ENCODE measurements at places on chromosomes 12 and 14. TPM values are rescaled to one million over a fixed set of nuclear protein-coding genes. Genes with fewer than 3 reads are reported as not detected.

- no peaks in the 10 kb centered on the region for H3K36me3 ChIP-seq
- H3K4me3 ChIP-seq: no peak overlapping the region
- no peaks in the 10 kb centered on the region for H3K27me3 ChIP-seq
- no peaks in the 10 kb centered on the region for H3K4me1 ChIP-seq
- no peak overlapping the region for H3K27ac ChIP-seq
Measured at GRCh38 chr12:81143057-81143456, 65.2 kb downstream of the ACSS3 start.

The PPP1R36 gene
- 0.94 TPM for total RNA-seq

- H3K4me3 ChIP-seq: no peak overlapping the region
- H3K27ac ChIP-seq: no peak overlapping the region
- peak; percentile 49 for DNase-seq
- H3K27me3 ChIP-seq: no peaks in the 10 kb centered on the region
Measured at GRCh38 chr12:62291864-62292760, 31.9 kb downstream of the USP15 start.

- no peaks in the 10 kb centered on the region for H3K4me1 ChIP-seq
- no peak overlapping the region for H3K27ac ChIP-seq
- H3K27me3 ChIP-seq: no peaks in the 10 kb centered on the region
- no peak overlapping the region for H3K4me3 ChIP-seq
Measured at GRCh38 chr12:56600753-56601152, 29.4 kb downstream of the BAZ2A start.

The SDR39U1 gene
- total RNA-seq: 28.1 TPM

- no peak for DNase-seq
- H3K27ac ChIP-seq: no peak overlapping the region
- peaks cover 19% of the 10 kb centered on the region for H3K4me1 ChIP-seq
- H3K27me3 ChIP-seq: peaks cover 4% of the 10 kb centered on the region
- peak overlapping the region; percentile 61 for H3K4me3 ChIP-seq
Measured at GRCh38 chr12:51868821-51869495, 18.9 kb upstream of the ANKRD33 start.

- H3K36me3 ChIP-seq: no peaks in the 10 kb centered on the region
- no peak overlapping the region for H3K4me3 ChIP-seq
- no peaks in the 10 kb centered on the region for H3K4me1 ChIP-seq
- H3K27me3 ChIP-seq: no peaks in the 10 kb centered on the region
Measured at GRCh38 chr12:88225776-88226175, 83.7 kb downstream of the TMTC3 start.

DNA sequence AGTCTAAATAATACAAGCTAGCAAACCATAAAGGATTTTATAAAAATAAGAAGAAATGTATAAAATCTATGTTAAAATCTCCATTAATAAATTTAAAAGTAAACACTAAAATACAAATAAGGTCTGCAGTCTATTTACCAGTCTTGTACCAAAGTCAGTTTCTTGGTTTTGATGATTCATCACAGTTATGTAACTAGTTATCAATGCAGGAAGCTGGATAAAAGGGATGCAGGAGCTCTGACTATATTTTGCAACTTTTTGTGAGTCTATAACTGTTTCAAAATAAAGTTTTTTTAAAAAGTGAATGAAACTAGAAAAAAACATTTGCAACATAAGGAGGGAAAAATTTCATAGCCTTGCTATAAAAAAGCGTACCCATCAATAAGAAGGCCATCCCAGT is 151.5 kb downstream of the DERA start:
- H3K36me3 ChIP-seq: no peaks in the 10 kb centered on the region
- no peaks in the 10 kb centered on the region for H3K4me1 ChIP-seq
- H3K27me3 ChIP-seq: no peaks in the 10 kb centered on the region
- H3K4me3 ChIP-seq: no peak overlapping the region
- no peak overlapping the region for H3K27ac ChIP-seq

DNA sequence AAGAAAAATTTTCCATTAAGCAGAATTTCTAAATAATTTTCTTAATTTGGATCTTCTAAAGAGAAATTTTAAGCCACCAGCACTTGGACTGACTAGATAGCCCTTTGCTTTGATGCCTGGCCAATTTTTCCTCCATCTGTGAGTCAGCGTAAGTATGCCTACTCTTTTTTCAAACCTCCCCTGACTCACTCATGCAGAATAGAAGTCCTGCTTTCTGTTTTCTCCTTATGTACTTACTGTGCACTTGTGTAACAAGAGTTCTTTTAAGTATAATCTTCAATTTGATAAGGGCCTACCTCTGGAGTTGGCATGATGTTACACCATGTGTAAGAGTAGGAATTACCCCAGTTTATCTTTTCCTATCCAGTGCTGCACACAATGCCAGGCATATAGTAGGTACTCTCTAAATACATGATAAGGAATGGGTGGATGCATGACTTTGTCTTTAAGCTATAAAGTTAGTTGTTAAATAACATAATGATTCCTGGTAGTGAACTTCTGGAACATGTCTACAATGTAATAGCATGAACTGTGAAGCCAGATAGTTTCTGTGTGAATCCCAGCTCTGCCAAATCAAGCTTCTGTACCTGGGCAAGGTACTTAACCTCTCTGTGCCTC is 329.6 kb downstream of the TMTC2 start:
- no peak overlapping the region for H3K27ac ChIP-seq
- H3K4me3 ChIP-seq: peak overlapping the region; percentile 52
- peaks cover 11% of the 10 kb centered on the region for H3K4me1 ChIP-seq
- H3K36me3 ChIP-seq: no peaks in the 10 kb centered on the region
- peak; percentile 91 for DNase-seq
- H3K27me3 ChIP-seq: no peaks in the 10 kb centered on the region

The FIGNL2 gene
- 6.7 TPM for total RNA-seq

The KIF26A gene
- total RNA-seq: 1.4 TPM

DNA sequence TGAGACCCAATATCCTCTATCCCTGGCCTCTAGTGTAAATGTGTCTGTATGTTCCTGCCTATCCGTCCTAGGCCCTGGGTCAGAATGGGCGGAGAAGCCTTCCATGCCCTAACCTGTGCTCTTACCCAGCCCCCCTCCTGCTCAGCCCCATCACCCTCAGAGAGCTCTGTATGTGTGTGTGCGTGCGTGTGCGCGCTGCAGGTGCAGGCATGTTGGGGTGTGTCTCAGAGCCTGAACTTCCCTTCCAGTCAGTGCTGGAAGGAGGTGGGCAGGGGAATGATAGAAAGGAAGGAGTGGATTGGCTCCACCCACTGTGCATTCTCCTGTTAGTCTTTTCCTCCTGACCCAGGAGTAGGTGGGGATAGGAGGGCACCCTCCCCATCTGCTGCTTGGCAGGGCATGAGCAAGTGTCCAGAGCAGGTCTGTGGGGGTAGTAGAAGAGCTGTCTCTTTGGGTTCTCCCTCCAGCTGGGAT is 7.2 kb downstream of the NAB2 start:
- no peaks in the 10 kb centered on the region for H3K27me3 ChIP-seq
- no peak overlapping the region for H3K4me3 ChIP-seq
- no peak for DNase-seq
- peaks cover 40% of the 10 kb centered on the region for H3K4me1 ChIP-seq
- H3K27ac ChIP-seq: no peak overlapping the region
- peaks cover 28% of the 10 kb centered on the region for H3K36me3 ChIP-seq

DNA sequence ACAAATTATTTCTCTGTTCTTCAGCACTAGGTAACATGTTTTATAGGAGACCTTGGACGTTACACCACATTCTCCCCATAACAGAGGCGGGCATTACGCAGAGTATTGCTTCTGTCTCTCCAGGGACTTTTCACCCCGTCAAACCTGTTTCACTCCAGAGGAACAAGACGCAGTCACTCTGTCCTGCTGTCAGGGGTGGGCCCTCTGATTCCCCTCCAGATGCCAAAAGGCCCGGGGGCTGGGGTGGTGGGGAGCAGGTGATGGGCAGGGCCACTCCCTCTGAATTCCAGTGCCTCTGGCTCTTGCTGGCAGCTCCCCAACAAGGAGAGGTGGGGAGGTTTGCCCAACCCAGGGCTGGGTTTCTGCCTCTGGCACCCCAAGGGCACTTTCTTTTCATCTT is 71.9 kb downstream of the NTF3 start:
- H3K27ac ChIP-seq: no peak overlapping the region
- no peak overlapping the region for H3K4me3 ChIP-seq
- no peak for DNase-seq
- peaks cover 4% of the 10 kb centered on the region for H3K27me3 ChIP-seq
- peaks cover 10% of the 10 kb centered on the region for H3K4me1 ChIP-seq

GRCh38 chr12:96776908-96777307 is 130.1 kb upstream of the NEDD1 start:
- H3K27ac ChIP-seq: no peak overlapping the region
- no peaks in the 10 kb centered on the region for H3K4me1 ChIP-seq
- no peak overlapping the region for H3K4me3 ChIP-seq
- no peak for DNase-seq
- H3K36me3 ChIP-seq: no peaks in the 10 kb centered on the region

GRCh38 chr12:73531752-73532151 is 1005.9 kb upstream of the ATXN7L3B start:
- no peaks in the 10 kb centered on the region for H3K4me1 ChIP-seq
- H3K4me3 ChIP-seq: no peak overlapping the region
- no peak overlapping the region for H3K27ac ChIP-seq

DNA sequence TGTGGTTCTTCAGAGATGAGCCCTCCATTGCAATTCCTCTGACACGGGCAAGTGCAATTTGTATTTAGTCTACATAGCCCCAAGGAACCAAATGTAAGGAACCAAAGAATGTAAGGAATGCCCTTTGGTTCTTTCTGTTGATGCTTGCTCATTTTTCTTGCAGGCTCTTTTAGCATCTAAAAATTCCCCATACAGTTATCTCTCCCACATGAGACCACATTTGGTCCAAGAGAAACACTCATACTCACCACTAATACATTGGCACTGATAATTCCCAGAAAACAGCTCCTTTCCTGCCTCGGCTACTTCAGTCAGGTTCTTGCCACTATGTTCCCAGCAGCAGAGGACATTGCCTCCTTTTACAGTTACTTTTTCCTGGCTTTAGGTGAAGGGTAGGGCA is 332.6 kb downstream of the AEBP2 start:
- H3K4me1 ChIP-seq: peaks cover 9% of the 10 kb centered on the region
- no peak overlapping the region for H3K4me3 ChIP-seq
- H3K27ac ChIP-seq: peak overlapping the region; percentile 39
- peak; percentile 99 for DNase-seq
- H3K27me3 ChIP-seq: no peaks in the 10 kb centered on the region

The LIN52 gene
- 6.2 TPM for total RNA-seq

GRCh38 chr14:102558556-102558955 is 33.9 kb upstream of the RCOR1 start:
- no peaks in the 10 kb centered on the region for H3K36me3 ChIP-seq
- peaks cover 4% of the 10 kb centered on the region for H3K4me1 ChIP-seq
- H3K27ac ChIP-seq: no peak overlapping the region
- H3K27me3 ChIP-seq: no peaks in the 10 kb centered on the region

The DPF3 gene
- 2.4 TPM for total RNA-seq

- no peak overlapping the region for H3K27ac ChIP-seq
- H3K4me3 ChIP-seq: no peak overlapping the region
- H3K36me3 ChIP-seq: no peaks in the 10 kb centered on the region
- no peaks in the 10 kb centered on the region for H3K27me3 ChIP-seq
- no peak for DNase-seq
- peaks cover 4% of the 10 kb centered on the region for H3K4me1 ChIP-seq
Measured at GRCh38 chr14:58061581-58061980, 90.4 kb downstream of the ARMH4 start.

DNA sequence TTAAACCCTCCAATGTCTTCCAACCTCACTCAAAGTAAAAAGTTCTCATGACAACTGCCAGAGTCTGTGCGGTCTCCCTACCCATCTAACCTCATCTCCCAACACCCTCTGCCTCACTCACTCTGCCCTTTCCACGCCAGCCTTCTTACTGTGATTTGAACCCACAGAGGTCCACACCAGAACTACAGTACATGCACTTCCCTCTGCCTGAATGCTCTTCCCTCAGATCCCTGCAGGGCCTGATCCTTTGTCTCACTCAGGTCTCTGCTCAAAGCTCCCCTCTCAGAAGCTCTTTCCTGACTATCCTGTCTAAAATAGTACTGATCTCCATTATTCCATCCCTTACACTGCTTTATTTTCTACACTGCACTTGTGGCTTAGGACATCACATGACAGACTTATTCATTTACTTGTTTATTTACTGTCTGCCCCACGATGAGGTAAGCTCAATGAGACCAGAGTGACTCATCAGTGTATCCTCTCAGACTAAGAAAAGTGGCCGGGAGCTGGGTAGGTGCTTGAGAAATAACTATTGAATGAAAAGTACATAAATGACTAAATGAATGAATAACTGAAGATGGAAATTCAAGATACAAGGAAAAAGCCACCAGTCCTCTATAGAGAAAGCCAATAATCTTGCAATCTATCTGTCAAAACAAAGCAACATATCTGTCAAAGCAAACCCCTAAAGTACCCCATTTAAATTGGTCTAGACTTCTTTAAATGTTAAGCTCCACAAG is 17.1 kb downstream of the POMT2 start:
- peak; percentile 97 for DNase-seq
- no peaks in the 10 kb centered on the region for H3K27me3 ChIP-seq
- H3K4me3 ChIP-seq: no peak overlapping the region
- peak overlapping the region; percentile 97 for H3K27ac ChIP-seq
- H3K36me3 ChIP-seq: no peaks in the 10 kb centered on the region

DNA sequence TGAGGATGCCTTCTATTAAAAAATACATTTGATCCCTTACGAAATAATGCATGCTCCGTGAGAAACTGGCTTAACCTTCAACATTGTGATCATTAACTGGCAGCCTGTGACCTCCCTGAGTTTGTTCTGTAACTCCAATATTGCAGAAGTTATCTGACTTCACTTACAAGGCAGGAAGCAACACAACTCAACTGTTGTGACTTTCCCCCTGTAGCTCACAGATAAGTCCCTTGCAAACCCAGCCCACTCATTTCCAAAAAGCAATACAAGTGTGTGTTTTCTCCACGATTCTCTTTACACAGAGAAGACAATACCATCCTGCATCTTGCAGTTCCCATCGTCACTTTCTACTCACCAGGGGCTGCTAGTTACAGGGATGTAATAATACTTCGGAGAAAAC is 304.7 kb upstream of the TMEM132C start:
- H3K4me1 ChIP-seq: peaks cover 4% of the 10 kb centered on the region
- H3K4me3 ChIP-seq: no peak overlapping the region
- H3K27ac ChIP-seq: no peak overlapping the region
- no peaks in the 10 kb centered on the region for H3K36me3 ChIP-seq
- DNase-seq: no peak

DNA sequence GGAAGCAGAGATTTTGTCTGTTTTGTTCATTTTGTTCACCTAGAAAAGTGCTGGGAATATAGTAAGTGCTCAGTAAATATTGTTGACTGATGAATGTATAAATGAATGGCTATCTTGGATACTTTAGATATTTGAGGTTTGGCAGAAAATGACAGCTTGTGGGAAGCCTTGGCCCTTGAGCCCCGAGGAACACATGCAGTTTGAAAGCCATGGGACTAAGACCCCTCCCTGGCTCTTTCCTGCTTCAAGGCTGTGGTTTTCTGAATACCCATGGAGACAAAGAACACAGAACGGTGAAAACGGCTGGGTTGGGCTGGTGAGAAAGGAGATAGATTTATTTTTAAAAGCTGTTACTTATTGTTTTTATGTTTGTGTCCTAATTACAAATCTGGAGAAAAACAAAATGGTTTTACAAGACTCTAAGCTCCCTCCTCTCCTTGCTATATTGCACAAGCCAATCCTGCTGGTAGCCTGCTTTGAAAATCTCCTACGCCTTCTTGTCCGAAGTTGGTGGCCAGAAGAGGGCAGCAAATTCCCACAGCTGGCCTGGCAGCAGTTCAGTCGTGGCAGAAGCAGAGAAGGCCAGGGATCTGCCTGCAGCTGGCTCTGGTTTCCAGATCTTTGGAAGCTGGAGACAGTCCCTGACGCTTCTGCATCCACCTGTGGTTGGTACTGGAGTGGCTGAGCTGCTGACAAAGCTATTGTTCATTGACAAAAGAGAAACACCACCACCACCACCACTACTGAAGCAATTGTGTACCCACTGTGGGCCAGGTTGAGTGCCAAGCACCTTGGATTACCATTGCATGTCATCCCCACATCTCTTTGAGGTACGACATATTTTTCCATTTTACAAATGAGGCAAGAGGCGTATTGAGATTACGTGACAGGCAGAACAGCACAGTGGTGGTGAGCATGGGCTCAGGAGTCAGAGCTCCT is 5.2 kb upstream of the KRT85 start:
- H3K4me3 ChIP-seq: no peak overlapping the region
- peaks cover 8% of the 10 kb centered on the region for H3K27me3 ChIP-seq
